CD8-positive, alpha-beta T cell (primary cell): ENCODE measurements at places on chromosomes 16 and 17.

DNA sequence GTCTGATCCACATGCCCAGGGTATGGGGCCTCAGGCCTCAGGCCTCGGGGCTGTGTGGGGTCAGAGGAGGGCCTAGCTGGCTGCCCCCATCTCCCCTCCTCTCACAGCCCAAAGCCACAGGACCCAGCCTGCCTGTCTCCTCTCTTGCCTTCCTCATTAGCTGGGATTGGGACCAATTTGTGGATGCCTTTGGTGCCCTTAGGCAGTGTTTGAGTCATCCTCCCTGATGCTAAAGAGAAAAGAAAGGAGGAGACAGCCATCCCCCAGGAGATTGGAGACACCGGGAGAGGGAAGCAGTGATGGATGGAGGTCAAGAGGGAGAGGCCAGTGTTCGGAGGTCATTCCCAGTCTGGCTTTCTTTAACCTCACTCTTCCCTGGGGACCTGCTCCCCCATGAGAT is 23.3 kb upstream of the NOG start:
- no peak for DNase-seq

DNA sequence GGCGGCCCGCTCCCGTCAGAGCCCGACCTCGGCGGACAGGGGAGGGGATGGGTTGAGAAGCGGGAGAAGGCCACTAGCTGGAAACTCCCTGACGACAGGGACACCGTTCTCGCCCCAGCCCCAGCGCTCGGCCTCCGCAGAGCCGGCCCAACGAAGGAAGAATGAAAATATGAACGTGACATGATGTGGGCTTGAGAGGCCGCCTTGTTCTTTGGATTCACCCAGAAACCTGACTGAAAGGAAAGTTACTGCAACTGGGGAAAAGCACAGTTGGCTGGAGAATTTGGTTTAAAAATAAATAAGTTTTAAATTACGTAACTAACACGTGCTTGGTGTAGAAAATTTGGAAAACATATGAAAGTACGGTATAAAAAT is 21.1 kb downstream of the NPTX1 start:
- no peak for DNase-seq

DNA sequence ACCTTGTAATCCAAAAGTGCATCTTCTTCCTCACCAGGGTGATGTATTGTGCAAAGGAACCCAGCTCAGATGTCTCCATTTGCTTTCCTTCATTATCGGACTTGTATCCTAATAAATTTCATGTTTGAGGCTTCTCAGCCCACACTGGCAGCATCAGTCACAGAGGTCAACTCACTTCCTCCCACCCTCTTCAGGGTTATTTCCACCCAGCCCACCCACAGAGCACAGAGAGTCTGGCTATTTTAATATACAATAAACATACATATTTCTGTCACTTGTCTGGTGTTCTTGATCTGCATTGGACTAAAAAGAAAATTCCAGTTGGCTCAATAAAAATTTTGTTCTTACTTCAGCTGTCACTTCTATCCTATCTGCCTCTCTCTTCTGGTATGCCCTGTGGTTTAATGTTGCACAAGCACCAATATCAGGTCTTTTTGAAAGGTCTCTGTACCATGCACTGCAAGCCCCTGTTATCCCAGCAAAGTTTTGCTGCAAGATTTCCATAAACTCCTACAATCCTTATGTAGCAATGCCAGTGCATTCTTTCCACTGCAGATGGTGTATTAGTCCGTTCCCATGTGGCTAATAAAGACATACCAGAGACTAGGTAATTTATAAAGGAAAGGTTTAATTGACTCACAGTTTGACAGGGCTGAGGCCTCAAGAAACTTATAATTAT is 201.8 kb downstream of the CDH11 start:
- DNase-seq: no peak

- no peak for DNase-seq
These were observed 21.3 kb upstream of the CCDC182 start for GRCh38 chr17:57766318-57766943.

- DNase-seq: no peak
These were observed 59.4 kb downstream of the CMC2 start for GRCh38 chr16:80947239-80947638.

DNA sequence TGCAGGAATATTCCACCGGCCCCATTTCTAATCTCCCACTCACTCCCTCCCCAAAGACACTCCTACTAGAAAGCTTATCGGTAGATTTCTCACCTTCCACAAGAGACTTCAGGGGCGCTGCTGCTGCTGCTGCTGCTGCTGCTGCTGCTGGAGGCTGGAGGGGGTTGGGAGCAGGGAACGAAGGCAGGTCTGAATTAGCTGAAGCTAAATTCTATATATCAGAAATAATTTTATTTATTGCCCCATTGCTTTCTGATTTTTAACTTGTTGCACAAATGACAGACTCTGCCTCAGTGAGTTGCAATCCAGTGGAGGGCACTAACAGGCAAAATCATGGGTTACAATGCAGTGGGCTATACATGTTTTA is 25.8 kb upstream of the HLF start:
- DNase-seq: no peak

GRCh38 chr17:19644493-19645210 is 3.9 kb upstream of the ALDH3A2 start:
- DNase-seq: no peak

DNA sequence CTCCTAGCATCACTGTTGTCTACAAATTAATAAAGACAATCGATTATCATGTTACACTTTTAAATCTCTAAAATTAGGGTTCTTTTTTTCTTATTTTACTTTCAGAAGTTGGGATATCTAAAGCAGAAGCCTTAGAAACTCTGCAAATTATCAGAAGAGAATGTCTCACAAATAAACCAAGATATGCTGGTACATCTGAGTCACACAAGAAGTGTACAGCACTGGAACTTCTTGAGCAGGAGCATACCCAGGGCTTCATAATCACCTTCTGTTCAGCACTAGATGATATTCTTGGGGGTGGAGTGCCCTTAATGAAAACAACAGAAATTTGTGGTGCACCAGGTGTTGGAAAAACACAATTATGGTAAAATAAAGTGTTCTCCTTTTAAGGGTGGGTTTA is 2.4 kb downstream of the RAD51C start:
- DNase-seq: no peak

DNA sequence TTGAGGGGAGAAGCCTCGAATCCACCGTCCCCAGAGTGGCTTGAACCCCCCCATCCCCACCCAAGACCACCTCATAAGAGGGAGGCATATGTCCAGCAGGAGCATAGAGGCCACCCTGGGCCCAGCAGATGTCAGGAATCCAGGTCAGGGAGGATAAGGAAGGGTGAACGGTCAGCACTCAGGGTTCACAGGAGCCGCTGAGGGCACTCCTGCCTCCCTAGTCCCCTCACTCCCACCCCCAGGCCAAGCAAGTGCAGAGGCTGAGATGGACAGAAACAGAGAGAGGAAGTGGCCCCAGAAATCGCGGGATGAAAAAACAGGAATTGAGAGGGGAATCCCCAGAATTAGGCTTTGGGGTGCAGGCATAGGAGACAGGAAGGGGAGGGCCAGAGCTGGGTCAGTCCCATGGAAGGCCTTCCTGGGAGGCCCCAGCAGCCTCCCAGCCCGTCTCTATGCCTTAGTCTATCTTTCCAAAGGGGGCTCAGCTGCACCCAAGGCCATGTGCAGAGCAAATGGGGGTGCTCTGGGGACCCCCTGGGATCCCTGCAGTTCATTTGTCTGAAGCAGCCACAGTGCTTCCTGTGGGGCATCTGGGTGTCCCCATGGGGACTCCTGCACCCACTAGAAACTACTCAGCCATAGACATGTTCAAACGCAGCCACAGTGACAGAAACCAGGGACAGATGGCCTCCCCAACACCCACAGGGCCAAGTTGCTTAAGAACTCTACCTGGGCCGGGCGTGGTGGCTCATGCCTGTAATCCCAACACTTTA is 1.7 kb downstream of the CMTM3 start:
- no peak for DNase-seq

GRCh38 chr17:5354886-5355415 is 64.5 kb downstream of the NUP88 start:
- DNase-seq: no peak

DNA sequence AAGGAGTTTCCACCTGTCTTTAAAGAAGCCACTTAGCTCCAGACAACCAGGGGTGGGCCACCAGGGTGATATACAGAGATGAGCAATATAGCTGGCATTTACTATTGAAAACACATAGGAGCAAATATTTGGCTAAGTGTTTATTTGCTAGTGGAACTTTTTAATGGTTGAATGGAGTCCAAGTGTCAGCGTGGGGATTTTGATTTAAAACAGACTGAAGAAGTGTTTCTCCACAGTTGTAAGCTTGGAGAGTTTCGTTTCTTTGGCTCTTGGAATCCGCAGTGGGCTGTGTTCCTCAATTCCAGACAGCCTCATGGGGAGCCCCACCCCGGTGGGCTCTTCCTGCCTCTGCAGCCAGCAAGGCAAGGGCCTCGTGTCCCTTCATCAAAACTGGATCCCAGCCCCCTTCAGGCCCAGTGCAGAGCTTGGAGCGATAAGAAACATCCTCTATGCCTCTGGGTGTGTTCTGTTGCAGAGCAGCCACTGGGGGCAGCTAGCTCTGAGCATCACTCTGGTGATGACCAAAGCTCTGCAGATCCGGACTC is 36.1 kb downstream of the NOG start:
- DNase-seq: peak; percentile 26

DNA sequence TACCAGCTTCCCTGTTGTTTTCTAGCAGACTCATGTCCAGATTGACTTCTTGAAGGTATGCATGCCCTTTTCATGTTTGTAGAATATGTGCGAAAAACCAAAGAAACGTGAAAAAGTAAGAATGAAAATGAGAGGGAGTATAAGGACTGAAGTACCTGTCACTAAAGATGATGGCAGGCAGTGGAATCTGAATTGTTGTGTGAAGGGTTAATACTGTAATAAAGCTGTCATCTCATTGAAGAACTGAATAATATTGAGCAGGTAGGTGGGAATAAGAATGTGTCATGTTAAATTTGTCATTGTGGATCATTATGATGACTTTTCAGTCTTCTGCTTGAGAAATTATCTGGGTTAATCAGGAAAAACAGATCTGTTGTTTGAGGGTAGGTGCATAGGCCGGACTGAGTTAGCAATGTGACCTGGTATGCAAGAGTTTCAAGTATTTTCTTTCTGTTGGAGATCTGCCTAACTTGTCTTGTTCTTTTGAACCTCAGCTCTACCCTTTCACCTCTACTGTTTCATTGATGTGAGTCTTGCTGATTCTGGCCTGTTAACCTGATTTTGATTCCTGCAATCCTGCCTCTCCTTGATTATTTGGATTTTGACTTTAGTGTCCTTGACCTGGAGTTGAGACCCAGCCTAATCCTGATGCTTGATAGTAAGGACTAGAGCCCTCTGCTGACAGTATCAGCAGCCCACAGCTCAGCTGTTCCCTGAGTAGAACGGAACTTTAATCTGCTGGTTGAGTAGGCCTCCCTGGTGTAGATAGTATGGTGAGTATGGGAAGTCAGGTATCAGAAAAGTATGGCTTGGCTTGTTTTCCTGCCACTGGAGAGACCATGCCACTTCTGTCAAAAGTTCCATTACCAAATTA is 64.6 kb downstream of the MAP2K4 start:
- no peak for DNase-seq

GRCh38 chr16:48503336-48503735 is 106.6 kb downstream of the N4BP1 start:
- no peak for DNase-seq
